ENCODE measurements at places on chromosomes 16 and 17. TPM values are rescaled to one million over a fixed set of nuclear protein-coding genes. Genes with fewer than 3 reads are reported as not detected.

The GJD3 gene
- not detected for total RNA-seq

The WIPI1 gene
- 41.4 TPM for total RNA-seq

The ANKFN1 gene
- not detected for total RNA-seq

- no peak for DNase-seq
These were observed 749.5 kb downstream of the KCNJ18 start for GRCh38 chr17:22441776-22442175.

- DNase-seq = no peak
These were observed 90.6 kb downstream of the TUBD1 start for GRCh38 chr17:59802160-59802559.

DNA sequence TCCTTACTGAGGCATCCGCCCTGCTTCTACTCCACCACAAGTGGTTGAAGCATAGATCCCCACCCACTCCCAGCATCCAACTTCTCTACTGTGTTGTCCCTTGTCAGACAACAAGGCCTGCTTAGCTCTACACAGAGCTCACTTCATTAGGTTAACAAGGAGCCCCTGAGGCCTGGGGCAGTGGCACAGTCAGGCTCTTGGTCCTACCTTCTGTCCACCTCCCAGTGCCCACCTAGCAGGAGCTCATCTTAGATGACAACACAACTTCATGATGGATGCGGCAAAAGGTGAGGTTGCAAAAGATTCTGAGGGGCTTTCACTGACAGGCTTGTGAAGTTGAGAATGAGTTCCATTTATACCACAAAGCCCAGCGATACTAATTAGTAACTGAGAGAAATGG, 432.0 kb upstream of the CDH5 start:
- DNase-seq = no peak

DNA sequence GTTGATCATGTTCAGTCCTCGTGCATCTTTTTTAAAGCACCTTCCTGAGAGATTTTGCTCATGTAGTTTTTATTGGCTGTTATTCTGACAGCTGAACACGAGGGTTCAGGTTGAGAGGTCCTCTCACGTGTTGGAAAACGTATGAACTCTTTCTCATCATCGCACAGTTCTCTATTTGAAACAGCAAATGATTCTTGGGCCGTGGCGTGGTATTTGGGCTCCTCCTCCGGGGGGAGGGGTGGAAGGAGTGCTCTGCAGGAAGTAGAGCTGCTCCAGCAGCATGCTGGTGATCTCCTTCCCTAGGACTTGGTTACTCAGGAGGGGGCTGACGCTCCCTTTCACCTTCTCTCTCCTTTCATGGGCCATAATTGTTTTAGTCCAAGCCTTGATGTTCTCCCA, 70.4 kb downstream of the KSR1 start:
- peak; percentile 24 for DNase-seq

DNA sequence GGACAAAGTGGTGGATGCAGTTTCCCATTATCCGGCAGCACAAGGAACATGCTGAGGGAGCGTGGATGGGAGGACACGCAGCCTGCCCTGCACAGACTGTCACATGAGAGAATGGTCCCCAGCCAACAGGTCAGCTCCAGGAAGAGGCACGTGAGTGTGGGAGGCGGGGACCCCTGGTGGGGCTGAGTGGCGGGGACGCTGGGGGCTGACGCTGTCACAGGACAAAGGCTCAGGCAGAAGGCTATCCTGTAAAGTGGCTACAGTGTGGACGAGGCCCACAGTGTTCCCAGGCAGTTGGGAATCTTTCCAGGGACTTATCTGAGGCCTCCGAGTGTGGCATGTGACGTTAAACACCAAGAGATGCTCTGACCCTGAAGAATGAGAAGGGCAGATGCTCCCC, 30.4 kb downstream of the MBTPS1 start:
- no peak for DNase-seq

DNA sequence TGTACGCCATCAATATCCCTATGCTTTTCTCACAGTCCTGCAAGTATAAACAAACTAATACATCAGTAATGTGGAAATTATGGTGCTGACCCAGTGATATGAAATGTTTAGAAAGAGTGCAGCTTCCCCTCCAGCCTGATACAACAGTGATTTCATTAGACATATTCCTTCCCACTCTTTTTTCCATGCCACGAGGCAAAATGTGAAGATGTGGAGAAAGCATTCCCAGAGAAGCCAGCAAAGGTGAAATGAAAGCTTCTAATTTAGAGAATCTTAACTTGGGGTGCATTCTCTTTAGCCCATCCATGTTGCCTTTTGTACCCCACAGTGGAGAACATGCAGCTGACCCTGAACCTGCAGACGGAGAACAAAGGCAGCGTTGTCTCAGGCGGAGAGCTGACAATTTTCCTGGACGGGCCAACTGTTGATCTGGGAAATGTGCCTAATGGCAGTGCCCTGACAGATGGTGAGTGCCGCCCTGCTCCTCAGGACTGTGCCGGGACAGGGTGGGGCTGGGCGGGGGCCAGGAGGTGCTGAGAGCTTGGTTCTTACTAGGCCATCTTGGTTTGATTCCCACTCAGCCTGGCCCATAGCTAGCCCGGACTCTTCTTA, 77.8 kb downstream of the WWP2 start:
- no peak for DNase-seq

- no peak for DNase-seq
These were observed 1.2 kb downstream of the CNTNAP1 start for GRCh38 chr17:42683407-42684034.

Data from natural killer cell (primary cell).